ENCODE measurements at places on chromosomes 12 and 14.

GRCh38 chr14:88164906-88165534 is 158.0 kb downstream of the KCNK10 start:
- DNase-seq: no peak

DNA sequence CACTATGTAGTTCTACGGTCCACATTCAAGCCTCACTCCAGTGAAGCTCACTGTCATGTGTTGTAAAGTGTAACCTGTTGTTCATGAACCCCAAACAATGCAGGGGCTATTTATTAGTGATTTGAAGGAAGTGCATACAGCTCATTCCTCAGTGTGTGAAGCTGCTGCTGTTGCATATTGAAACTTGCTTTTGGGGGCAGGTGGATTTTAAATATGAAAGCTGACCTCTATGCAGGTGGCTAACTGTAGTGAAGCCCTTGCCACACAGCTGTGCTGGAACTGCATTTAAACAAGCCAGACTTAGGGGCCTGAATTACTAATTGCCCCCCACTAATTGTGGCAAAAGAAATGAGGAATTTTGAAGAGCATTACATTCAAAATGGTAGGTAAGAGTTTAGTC is 226.3 kb downstream of the ATP23 start:
- DNase-seq: no peak

- no peak for DNase-seq
These were observed 46.1 kb downstream of the RNFT2 start for GRCh38 chr12:116784238-116784612.

GRCh38 chr12:24907464-24907863 is 41.4 kb downstream of the BCAT1 start:
- DNase-seq: no peak

DNA sequence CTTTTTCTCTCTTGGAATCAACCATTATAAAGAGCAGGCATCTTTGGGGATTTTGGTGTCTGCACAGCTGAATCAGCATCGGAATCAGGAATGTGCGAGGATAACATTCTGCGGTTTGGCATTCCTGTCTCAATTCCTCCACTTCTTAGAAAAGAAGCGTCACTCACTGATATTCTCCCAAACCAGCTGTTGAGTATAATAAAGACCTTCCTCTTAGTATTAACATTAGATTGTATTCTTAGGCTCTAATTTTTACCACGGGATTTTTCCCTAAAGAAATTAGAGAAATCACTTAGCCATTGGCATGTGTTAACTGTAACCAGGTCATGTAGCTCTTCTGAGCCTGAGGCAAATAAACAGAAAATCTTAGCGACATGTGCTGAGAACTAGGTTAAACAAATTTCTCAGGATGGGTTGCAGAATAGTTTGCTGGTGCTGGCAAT is 128.7 kb downstream of the TMX1 start:
- DNase-seq: no peak

DNA sequence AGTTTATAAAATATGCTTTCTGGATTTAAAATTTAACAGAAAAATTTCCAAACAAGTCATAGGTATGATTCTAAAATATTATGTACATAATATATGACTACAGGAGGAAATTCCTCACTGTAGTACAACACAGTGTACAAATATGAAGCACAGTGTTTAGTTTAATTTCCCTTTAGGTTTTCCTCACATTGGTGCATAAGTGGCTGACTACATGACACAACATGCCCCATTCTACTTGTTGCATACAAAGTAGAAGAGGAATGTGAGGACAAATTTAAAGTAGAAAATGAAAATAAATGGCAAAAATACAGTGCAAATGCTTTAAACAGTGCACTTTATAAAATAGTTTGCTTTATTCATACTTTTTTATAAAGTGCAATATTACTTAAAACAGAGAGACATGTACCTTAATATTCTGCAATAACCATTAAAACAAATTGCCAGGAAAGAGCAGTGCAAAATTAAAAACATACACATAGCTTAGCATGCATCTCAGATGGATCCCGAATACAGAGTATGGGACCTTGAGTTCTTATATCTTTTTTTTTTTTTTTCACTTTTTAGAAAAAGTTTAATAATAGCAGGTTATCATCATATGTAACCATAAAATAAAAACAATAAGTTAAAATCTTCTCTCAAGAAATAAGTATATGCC is 54.8 kb upstream of the TTC7B start:
- DNase-seq: no peak

DNA sequence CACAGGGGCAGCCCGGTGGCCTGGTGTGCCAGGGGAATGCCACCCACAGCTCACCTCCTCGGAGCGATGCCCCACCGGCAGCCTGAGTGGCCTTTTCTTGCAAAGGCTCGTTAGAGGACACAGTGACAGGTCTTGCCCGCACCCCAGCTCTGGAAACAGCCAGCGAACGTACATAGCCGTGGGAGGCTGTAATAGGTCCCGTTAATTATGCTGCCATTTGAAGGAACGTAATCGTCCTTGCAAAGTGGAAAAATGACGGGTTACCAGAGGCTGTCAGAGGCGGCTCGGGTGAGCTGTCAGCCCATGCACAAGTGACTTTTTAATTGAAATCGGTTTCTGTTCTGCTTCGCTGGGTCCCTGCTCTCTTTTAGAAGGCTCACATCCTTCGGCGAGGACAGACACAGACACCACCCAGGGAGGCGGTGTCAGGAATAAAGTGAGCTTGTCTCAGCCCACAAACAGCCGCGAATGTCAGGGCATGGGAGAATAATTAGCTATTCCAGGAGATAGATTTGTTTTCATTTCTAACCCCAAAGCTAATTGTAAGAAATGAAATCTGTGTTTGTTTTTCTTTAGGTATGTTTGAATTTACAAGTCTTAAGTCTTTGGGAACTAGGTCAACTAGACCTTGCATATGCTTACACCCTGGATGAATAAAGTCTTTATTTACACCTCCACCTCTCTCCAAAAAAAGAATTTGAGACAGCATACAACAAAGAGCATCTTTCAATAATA is 77.2 kb upstream of the RFLNA start:
- DNase-seq: no peak

- DNase-seq: no peak
These were observed 19.9 kb downstream of the CCND2 start for GRCh38 chr12:4293299-4293965.

- no peak for DNase-seq
These were observed 11.0 kb upstream of the MGP start for GRCh38 chr12:14896521-14897169.

GRCh38 chr12:29152223-29152868 is 3.3 kb downstream of the FAR2 start:
- DNase-seq: no peak

DNA sequence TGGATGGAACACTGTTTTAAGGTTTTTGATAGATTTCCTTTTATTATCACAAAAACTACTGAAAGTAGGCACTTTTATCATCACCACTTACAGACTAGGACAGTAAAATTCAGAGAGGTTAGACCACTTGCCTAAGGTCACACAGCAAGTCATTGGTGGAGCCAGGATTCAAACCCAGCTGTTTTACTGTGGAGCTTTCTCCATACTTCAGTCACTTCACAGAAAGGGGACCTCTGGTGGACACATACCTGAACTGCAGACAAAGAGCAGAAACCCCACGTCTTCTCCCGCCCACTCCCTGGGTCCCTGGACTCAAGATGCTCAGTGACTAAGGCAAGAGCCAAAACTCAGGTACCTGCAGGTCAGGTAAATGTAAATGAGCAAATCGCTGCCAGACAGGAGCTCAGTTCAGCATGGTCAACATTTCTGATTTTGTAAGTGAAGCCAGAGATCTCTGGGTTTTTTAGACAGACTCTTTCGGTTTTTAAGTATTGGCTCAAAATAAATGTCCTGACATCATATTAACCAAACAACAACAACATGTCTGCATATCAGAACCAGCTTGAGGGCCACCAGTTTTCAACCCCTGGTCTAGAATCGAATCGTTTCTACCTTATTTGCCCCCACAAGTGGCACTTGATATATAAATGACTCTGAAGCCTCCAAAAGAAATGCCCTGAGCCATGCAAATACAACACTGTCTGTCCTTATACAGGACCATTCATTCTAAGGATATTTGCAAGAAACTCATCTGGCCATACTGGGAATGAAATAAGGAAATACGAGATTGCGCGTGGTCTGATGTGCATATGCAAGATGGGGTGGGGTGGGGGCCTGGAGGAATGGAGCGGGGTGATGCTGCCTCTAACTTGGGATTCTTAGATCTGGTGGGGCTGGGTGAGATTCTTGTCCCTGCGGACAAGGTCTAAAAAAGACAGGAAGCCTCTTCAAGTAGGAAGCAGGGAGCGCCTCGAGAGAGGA is 110.9 kb downstream of the KSR2 start:
- peak; percentile 16 for DNase-seq

- DNase-seq: no peak
These were observed 60.0 kb downstream of the PPFIBP1 start for GRCh38 chr12:27583981-27584380.

GRCh38 chr12:12916135-12916944 is 25.0 kb downstream of the GPRC5A start:
- DNase-seq: peak; percentile 78

DNA sequence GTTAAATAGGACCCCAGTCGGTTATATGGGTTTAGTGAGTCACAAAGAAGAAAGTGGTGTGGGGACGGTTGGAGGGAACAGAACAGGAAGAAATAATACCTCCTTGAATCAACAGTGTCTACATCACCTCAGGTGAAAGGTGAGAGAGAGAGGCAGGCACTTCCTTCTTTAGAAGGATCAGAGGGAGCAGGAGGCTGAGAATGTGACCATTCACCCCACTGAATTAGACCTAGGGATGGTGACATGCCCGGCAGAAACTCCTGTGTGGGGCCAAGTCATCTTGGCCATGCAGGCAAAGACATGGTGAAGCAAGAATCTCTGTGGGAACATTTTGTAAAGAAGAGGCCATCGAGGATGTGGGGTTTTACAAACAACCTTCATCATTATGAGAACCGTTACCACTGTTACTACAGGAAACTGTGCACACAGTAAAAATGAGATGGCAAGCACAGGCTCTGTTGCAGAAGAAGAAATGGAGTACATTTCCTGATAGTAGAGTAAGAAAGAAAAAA is 1196.9 kb downstream of the VRK1 start:
- DNase-seq: no peak

GRCh38 chr12:89239534-89239933 is 112.8 kb downstream of the DUSP6 start:
- DNase-seq: no peak

DNA sequence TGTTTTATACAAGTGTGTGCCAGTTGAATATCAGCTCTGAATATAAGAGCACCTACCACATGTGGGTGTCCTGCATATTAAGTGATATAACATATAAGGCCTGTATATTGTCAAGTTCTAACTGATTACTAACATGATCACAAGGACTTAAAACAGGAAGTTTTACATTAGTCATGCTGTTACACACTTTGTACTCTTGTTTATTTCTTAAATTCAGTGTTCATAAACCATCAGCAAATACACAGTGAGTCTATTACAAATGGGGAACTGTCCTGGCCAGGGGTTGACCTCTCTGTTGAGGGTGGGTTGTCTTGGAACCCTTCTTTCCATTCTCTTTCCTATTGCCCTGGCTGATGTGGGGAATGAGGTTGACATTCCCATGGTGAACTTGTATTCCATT is 19.1 kb downstream of the HELB start:
- no peak for DNase-seq

DNA sequence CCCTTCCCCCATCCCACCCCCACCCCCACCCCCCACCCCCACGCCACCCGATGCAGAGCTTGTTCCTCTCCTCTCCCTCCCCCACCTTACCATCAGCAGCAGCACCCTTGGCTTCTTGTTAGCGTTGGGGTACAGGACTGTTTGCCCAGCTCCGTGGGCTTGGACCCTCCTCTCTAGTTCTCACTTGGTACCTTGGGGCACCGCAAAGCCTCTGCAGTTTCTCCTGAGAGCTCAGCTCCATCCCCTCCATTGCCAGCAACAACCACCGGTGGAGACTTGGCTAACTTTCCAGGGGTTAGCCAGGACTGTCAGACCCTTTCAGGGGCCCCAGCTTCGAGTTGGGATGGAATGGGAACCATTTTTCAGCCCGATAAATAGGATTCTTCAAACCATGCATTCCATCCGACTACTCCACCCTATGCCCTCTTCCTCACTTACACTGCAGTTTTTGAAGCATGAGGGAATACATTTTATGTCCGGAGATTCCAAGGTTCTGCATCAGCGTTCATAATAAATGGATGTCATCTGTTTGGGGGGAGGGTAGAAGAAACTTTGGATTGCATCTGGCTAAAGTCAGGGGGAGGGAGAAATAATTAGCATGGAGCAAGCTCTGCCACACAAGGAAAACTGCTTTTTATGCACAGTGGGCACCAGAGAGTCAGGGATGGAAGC is 1.1 kb downstream of the SCN8A start:
- DNase-seq: no peak

GRCh38 chr12:14769466-14769968 is 33.8 kb downstream of the WBP11 start:
- no peak for DNase-seq

- DNase-seq: no peak
These were observed 593.8 kb downstream of the TRHDE start for GRCh38 chr12:72865921-72866320.

DNA sequence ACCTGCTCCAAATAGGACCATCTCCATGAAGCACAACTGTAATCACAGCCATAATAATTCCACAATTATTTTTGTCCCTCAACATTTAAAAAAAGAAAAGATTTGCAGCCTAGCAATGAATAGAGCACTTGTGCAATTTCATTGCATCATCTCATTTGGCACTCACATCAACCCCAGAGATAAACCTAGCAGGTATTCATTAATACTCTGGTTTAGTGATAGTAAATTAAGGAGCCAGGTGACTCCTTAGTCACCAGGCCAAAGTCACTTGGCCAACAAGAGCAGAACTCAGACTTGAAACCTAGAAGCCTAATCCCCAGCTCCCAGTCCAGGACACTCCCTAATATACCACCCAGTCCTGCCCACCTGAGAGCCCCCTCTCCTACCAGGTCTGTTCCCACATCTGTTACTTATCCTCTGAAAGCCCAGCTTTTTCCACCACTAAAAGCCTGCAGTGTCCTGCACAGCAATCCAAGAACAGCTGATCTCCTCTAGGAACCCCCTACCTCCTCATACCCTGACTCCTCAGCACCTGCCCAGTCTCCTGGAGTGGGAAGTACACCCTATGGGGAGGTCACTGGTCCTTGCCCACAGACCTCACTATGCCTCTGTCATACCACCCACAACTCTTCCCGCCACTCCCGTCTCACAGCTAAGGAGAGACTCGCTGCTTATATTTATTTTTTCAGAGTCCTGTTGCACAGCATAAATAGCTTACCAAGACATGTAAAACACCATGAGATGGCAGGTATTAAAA is 22.1 kb downstream of the OR10P1 start:
- no peak for DNase-seq

- no peak for DNase-seq
These were observed 65.0 kb downstream of the GCH1 start for GRCh38 chr14:54837508-54838149.
